Omental fat pad (tissue), 4 donors: ENCODE measurements at places on chromosomes 12 and 14.

DNA sequence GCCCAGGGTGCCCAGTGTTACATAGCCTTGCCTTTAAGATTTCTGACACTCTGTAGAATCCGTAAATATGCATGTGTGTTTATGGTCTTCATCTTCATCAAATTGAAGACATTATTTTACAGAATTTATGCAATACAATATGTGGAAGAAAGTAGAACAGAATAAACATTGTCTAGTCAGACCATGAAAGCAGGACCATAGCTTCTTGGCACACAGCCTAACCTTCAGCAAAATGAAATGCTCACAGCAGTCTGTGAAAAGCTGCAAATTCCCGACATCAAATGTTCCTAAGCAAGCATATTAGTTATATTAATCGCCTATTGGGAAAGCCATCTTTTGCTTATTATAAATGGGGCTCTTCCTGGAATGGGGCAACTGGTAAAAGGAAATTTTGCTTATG is 111.3 kb upstream of the GARIN2 start:
- no peak for DNase-seq

DNA sequence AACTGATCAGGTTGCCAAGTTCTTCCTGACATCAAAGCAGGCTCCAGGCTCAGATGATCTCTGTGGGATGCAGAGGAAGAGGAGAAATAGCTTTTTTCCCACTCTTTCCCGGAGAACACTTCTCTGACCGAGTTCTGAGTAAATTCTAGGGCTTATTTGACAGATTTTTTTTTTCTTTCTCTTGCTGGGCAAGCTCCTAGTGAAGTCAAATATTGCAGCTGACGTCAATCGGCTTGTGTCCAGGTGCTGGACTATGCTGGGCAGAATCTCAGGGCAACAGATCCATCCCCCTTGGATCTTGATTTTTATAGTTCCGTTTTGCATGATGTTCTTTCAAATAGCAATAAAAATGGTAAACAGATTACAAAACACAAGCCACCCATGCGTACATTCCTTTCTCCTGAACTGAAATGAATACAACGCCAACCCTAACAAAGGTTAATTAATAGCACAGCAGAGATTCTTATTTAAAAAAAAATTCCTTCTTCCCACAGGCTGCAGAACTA is 182.2 kb downstream of the NOVA1 start:
- DNase-seq = no peak

DNA sequence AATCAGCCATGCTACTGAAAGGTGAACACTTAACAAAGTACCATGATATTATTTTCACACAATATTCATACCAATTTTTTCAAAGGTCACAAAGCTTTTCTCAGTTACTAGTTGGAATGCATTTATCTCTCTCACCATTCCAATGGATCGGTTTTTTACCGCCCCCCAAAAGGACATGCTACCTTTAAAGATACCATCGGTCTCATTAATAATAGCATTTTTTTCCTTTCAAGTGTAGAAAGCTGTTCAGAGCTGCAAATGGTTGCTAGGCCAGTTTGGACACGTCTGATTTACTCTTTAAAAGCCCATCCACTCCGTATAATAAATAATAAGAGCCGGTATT is 34.9 kb upstream of the STON2 start:
- DNase-seq = no peak

DNA sequence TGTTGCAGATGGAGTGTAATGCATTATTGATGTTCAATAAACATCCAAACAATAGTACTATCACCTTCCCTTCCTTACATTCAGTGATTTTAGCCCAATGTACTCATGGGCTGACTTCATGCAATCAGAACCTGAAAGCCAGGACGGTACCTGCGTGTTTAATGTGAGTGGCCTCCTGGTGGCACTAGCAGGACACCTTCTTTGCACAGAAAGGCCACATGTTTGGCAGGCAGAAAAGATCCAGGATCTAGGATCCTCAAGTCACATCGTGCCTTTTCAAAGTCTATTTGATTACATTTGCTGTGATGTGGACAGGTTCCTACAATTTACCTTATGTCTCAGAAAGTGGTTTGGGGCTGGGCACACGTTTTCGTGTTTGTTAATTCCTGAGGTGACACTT is 82.9 kb downstream of the NEDD1 start:
- no peak for DNase-seq

DNA sequence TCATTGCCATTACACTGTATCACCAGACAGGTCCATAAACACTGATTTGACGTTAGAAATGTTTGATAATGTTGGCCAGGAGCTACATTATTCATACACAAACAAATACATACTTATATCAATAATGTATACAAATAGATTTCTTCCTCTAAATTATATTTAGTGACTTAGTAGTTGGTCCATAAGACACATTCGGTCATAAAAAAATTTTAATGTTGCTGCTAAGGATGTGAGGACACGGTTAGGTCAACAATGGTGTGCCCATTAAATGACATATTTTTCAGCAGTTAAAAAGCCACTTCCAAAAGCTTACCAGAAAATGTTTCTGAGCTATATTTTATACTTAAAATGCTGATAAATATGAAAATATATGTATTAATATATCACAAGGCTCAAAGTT is 1148.7 kb upstream of the TMEM132C start:
- DNase-seq = no peak

GRCh38 chr12:13222076-13222475 is 25.6 kb downstream of the EMP1 start:
- no peak for DNase-seq

DNA sequence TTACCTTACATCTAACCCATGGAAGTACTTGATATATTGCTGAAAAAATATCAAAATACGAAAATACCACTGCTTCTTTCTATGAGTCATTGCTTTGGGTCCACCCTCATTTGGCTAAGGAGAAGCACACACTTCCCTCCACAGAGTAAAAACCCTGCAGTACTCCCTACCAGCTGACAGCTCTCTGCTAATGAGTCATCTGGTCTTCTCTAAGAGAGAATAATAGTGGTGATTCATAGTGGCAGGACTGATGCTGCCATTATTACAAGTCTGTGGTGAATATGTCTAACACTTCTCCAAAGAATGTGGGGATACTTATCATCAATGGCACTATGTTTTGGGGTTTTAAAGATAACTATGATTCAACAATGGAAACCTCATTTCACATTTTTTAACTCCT is 90.7 kb downstream of the PPFIA2 start:
- DNase-seq = no peak

DNA sequence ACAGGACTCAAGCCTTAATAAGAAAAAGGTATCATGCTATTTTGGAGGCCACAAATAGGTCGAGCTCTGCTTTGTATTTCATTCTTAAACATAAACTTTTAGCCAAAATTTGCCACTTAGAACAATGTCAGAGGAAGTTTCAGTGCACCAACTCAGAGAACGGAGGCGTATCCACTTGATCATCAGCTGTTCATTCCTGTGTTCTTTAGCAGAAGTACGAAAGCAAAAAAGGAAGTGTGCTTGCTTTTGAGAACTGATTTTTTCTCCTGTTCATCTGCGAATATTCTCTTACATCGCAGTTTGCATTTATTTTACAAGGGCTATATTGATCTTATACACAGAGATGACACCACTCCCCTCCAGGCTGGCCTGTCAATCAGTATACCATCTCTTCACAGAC is 188.6 kb upstream of the SOX5 start:
- DNase-seq = no peak

- DNase-seq = no peak
Observed at GRCh38 chr12:12230275-12230674, 36.6 kb downstream of the LRP6 start.

DNA sequence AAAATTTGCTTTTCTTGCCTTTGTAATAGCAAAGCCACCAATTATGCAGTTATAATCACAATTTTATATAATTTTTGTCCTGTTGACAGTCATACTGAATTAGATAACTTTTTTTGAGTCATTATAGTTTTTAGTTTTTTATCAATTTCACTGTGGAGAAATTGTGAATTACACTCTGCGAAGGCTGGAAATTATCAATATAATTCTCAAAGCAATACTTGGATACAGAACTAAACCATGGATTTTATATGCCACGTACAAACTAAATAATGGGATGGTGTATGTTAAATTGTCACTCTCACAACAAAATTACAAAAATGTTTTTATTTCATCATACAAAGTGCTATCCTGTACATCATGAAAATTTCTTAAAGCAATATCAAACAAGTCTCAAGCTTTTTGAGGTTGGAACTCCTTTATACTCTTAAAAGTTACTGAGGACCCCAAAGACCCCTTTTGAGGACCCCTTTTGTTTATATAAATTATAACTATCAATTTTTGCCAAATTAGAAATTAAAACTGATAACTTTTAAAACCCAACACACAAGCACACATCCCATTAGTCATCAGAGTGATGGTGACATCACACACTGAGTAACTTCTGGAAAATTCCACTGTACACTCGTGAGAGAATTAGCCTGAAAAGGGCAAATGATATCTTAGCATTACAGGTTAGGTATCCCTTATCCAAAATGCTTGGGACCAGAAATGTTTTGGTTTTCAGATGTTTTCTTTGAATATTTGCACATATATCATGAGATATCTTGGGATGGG is 19.8 kb upstream of the AQP2 start:
- DNase-seq = no peak

- no peak for DNase-seq
Observed at GRCh38 chr12:1848745-1849144, 28.4 kb downstream of the LRTM2 start.

GRCh38 chr12:65875640-65876071 is 51.4 kb downstream of the HMGA2 start:
- DNase-seq = no peak

- DNase-seq = no peak
Observed at GRCh38 chr14:41606282-41606531, 469 bp upstream of the LRFN5 start.

DNA sequence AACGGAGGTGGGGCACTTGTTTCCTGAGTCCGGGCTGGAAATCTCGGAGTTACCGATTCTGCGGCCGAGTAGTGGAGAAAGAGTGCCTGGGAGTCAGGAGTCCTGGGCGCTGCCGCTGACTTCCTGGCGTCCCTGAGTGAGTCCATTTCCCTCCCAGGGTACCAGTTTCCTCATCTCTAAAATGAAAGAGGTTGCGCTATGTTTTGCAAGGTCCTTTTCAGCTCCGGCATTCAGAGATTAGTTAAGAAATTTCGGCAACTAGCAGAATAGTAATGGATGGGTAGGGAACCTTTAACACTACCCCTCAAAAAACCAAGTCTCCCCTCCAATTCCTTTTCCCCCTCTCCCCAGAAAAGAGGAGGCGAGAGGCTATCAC is 724 bp downstream of the BLOC1S1 start:
- DNase-seq = no peak

DNA sequence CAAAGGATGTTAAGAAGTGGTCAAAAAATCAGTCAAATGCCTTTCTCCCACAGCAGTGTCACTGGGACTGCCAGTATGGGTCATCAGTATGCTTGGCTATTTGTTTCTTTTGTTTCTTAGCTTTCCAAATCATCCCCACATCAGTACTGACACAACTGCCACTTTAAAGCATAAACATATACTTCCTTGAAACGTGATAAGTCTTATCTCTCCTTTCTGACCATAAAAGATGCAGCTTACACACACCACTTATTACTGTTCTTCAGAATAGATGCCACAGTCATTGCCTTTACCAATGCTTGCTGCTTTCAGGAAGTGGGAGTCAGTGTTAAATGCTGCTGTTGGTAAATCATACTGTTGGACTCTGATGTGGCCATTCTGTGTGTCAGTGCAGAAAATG is 18.6 kb upstream of the GARIN2 start:
- DNase-seq = no peak

- no peak for DNase-seq
Observed at GRCh38 chr12:23458640-23459039, 490.8 kb downstream of the SOX5 start.

- DNase-seq = no peak
Observed at GRCh38 chr14:92556255-92556741, 42.7 kb downstream of the RIN3 start.

DNA sequence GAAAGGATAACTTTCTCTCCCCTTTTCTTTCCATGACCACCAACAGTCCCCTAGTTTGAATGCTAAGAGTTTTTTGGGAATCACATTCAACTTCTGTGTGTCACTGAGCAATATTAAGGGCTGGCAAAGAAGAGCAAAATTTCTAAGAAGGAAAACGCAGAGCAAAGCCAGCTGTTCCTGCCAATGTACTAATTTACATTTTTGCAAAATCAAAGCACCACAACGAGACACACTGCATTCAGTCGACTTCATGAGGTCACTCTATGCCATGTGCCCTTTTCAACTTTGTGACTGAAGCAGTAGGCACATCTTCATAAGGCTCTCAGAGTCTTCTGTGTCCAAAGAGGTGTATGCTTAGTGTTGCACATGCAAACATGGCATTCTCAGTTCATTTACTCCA is 66.4 kb downstream of the PTPRR start:
- DNase-seq = no peak

- DNase-seq = no peak
Observed at GRCh38 chr12:48686037-48686595, 4.1 kb upstream of the KANSL2 start.

DNA sequence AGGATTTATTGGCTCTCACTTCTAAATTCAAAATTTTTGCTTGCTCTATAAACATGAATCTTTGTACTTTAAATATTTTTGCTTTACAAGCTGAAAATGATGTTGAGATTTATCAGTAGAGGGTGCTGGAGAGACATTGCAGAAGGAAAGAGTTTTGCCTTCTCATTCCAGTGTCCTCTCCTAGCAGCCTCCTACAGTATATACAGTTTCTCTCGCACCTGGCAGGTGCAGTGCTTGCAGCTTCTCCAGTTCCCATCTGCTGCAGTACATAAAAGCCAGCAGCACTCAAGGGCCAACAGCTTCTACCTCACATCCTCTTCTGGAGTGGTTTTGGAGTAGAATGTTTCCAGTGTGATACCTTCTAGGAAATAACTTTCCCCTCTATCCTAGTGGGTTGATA is 601.8 kb upstream of the ATXN7L3B start:
- no peak for DNase-seq

- no peak for DNase-seq
Observed at GRCh38 chr14:80316441-80316840, 105.1 kb upstream of the DIO2 start.

DNA sequence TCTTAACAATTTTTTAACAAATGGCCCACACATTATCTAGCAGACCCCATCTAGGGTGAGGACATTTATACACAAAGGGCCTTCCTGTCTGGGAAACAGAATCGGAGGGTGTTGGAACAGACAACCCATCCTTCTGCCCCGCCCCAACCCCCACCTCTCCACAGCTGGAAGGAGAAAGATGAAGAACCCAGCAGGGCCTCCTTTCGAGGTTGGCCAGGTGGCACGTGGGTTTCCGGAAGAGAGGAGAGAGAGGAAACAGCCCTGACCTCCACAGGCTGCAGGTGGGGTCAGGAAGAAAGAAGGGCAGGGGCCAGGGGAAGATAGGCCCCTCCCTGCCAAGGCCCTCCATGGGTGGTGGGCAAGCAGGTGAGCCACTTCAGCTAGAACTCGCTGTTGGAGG is 57.2 kb downstream of the LRRC74A start:
- no peak for DNase-seq

GRCh38 chr14:32564596-32564995 is 235.5 kb downstream of the AKAP6 start:
- DNase-seq = no peak

- no peak for DNase-seq
Observed at GRCh38 chr12:67091204-67091603, 178.0 kb upstream of the CAND1 start.

- DNase-seq = no peak
Observed at GRCh38 chr12:106072751-106073150, 66.0 kb downstream of the NUAK1 start.

GRCh38 chr14:89534902-89535685 is 118.1 kb upstream of the FOXN3 start:
- DNase-seq = no peak
